AG10803 (cell line): ENCODE measurements at places on chromosomes 3 and 15.

DNA sequence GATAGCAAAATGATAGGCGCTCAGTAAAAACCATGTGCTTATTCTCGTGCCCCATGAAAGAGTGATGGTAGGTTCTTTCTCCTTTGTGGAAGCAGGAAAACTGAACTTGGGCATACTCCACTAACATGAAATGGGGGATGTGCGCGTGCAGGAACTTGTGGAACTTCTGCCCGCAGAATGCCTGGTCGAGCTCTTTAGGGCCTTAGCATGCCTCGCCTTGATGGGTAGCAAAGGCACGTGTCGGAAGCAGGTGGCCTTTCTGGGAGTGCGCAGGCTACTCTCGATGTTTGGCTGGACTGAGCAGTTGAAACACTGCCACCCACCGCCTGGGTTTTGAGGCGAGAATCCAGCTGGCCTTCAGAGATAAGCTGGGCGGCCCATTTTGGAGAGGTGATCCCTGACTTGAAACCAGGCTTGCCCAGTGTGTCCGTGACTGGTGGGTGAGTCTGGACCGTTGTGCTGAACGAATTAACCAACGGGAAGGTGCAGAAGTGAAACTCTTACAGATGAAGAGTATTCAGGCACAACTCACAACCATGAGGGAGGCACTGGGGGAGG, 842 bp downstream of the PCCB start:
- peak; percentile 57 for DNase-seq

DNA sequence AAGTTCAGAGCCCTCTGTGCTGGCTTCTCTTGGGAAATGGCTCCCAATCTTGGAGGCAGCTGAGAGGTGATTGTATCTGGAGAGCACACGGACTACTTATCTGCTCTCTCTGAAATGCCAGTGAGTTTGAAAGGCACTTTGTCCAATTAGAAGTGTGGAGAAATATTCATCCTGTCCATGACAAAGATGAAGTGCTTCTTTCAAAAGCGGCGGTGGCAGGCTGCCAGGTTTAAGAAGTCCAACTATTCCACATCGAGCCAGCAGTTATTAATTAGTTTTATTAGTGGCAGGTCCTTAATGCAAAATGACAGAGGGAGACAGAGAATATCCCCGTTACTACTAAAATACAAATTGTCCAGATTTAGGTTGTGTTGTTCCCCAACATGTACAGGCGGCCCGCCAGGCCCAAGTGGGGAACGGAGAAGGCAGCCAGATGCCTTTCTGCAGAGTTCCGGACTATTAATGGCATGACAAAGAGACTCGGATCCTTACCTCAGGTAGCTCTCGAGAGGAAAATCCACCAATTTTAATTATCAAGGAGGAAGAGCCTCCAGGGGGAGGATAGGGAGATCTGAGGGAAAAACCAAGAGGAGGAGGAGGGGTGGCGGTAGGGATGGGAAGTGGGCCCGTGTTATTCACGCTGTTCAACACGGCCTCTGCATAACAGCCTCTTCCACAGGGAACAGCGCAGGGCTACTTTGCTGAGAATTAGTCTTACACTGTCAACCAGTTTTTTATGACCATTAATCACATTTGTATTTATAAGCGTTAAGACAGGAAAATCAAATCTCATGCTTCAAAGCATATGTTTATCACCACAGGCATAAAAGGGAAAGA, 42.0 kb downstream of the RORA start:
- peak; percentile 16 for DNase-seq

- DNase-seq, result no peak
Observed at GRCh38 chr3:58955308-58955707, 94.5 kb downstream of the CFAP20DC start.

DNA sequence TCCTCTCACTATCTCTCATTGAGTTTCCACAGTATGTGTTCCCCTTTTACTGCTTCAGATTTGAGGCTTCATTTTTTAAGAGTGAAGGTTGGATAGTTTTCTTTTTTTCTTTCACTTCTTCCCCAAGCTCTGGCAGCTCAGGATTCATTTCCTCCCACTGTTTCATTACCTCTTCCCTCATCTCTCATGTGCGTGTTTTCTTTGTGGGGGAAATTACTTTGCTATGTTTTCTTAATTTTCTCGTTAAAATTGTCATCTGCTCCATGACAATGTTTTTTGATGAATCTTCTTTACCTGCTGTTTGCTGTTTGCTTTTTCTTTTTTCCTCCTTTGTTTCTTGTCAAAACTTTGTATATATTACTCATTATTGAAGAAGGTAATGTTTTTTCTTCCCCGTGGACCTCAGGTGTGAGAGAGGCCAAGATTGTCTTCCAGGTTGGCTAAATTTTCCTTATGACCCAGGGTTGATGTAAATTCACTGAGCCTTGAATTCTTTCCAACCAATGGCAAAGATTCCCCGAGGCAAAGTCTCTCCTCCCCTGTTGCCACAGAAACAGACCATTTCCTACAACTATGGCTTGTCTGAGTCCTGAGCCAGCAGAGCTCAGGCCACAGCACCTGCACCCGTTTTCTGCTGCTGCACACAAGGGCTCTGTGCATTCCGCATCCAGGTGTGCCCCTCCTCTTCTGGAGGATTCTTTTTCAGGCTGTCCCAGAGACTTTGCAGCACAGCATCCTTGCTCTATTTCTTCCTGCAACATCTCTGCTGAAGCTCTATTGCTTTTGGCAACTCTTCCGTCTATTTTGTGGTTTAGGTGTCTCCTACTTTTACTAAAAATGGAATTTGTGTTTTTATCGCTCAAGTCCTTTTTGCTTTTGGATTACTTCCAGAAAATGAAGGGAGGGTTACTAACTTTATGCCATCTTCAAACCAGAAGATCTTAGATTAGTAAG, 66.1 kb downstream of the NOX5 start:
- DNase-seq, result no peak

DNA sequence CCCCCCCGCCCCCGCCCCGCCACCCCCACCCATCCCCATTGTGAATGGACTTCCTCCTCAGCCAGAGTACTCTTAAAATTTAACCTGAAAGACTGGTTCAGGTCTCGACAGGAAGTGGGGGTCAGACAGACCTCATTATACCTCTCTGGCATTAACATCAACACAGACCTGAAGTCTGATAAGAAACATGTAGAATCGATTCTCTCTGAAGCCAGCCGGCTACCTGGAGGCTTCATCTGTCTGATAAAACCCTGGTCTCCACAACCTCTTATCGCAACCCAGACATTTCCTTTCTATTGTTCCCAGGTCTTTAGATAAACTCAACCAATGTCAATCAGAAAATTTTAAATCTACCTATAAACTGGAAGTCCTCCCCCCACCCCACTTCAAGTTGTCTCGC, 42.6 kb downstream of the SLCO2A1 start:
- no peak for DNase-seq

DNA sequence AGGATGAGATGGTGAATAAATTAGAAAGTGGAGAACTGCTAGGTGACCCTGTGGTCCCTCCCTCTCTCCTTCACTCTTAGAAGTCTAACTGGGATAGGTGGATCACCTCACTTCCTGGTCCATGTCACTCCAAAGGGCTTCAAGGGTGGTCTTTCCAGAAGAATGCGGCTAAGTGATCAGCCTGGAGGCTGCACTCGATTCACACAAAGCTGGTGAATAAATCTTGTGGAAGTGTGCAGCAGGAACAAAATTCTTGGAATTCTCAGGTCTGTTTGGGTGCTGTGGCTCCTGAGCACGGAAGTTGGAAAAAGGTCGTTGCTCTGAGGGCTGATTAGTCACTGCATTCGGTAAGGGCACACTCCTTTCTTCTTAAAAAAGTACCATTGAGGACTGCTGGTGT, 46.3 kb downstream of the GASK1A start:
- DNase-seq, result no peak

DNA sequence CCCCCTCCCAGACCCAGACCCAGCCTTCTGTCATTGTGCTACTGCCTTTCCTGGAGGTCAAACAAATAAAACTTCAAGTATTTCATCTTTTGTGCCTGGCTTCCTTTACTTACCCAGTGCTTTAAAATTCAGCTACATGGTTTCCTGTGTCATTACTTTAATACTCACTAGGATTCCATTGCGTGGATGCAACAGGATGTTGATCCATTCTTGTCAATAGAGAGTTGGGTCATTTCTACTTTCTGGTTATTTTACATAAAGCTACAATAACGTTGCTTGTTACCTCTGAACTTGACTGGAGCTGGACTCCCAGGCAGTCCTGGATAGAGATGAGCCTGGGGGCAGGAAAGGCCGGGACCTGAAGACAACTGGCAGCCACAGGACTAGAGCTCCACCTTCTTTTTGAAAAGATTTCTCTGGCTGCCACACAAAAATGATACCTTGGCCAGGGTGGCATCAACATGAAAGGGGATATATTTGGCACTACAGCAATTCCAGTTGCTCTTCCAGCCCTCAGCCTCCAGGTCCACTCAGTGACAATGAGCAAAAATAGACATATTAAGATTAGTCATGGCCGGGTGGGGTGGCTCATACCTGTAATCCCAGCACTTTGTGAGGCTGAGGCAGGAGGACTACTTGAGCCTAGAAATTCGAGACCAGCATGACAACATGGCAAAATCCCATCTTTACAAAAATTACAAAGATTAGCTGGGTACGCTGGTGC, 23.3 kb upstream of the HEG1 start:
- peak; percentile 30 for DNase-seq

DNA sequence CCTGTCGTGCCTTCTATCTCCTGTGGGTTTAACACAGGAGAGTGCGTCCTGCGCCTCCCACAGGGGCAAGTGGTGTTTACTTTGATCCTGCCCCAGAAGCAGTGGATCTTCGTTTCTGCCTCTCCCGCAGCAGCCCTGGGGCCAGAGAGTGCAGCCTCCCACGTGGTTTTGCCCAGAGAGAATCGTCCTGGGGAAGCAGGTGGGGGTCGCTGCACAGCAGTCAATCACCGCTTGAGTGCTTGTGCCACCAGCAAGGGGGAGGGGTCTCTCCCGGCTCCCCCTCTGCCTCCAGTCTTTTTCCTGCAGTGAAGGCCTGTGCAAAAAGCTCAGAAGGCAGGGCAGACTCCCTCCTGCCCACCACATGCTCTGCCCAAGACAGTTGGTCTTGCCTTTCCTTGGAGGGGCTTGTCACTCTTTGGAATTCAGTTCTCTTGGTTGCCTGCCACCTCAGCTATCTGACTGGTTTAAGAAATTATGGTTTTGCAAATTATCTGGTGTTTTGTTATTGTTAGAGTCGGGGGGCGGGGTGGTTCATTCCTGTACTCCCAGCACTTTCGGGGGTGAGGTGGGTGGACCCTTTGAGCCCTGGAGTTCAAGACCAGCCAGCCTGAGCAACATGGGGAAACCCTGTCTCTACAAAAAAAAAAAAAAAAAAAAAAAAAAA, 26.9 kb downstream of the STOML1 start:
- no peak for DNase-seq

GRCh38 chr15:57003418-57003817, 85.0 kb downstream of the TCF12 start:
- DNase-seq, result peak; percentile 77

GRCh38 chr15:91050128-91050455, 27.7 kb upstream of the VPS33B start:
- DNase-seq, result no peak

- no peak for DNase-seq
Observed at GRCh38 chr3:164200053-164200823, 878.1 kb downstream of the SI start.

DNA sequence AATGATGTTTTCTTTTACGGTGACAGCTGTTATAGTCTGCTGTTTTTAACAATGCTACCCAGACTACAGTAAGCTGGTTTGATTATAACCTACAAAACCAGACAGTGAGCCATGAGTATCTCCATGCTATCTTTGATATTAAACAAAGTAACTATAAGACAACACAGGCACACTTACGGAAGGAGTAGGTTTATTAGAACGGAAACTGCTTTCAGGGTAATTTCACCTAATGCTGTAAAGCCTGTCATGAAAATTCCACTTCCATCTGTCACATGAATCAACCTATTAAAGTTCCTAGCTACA, 33.0 kb downstream of the VPS13C start:
- no peak for DNase-seq

DNA sequence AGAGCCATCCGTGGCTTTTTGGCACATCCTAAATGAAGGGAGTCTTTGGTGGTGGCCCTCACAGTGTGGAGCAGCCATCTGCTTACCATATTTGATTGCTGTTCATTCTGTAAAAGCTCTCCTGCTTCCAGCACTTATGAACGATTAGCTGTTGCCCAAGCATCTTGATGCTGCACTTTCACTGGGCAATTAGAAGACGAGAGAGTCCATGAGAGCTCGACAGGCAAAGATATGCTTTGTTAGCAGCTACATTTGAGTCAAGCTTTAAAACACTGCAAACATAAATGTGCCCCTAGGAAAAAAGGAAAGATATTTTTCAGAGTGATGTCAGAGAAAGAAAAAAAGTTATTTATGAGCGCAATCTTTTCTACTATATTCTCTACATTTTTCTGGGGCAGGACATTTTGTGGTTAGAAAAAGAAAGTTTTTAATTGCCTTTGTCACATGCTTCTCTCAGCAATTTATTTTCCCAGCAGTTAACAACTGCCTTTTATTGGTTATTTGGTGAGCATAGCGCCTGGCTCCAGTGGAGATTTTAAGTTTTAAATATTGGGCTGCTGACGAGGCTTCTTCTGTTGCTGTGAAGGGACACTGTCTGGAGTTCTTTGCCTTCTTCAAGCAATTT, 468.4 kb downstream of the C3orf38 start:
- DNase-seq, result peak; percentile 4

DNA sequence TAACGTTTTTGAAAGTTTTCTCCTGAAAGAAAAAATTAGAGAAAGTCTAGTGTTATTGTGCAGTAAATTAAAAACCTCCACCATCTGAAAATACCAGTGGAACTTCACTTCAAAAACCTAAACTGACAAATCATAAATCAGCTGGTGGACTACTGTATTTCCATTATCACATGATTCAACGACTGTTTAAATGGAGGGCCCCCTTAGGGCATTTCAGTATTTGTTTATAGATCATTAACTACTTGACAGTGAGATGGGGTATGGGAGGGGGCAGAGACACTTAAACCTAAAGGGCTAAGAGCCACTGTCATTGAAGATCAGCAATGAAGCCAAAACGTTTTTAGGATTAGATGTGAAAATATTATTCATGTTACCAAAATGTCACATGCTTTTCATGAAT, 8.8 kb upstream of the C15orf61 start:
- no peak for DNase-seq

DNA sequence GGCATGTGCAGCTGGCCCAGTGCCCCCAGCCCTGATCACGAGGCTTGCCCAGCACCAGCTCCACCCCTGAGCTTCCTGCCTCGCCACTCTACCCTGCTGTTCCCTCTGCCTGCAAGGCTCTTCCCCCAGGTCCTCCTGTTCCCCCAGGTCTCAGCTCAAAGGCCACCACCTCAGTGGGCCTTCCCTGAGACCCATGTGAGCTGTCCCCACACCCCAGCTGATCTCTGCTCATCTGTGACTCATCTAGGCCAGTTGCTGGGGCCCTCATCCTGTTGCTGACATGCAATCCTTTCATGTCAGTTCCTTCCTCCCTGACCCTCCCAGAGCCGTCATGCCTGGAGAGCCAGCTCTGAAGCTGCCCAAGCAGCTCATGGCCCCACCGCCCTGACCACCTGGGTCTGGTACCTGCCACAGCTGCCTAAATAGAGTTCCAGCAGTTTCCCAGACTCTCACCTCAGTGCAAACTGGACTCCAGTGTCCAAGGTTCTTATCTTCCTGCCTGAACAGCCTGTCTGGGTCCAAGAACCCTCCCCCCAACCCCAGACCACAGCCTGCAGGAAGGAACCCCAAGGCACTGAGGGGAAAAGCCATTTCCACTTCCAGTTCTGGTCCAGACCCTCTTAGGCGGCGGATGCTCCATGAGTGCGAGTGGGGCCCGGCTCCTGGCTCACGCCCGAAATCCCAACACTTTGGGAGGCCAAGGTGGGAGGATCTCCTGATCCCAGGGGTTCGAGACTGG, 116.6 kb upstream of the IQSEC1 start:
- DNase-seq, result peak; percentile 43

- no peak for DNase-seq
Observed at GRCh38 chr3:45852828-45853227, 10.9 kb upstream of the LZTFL1 start.
